ENCODE measurements at places on chromosomes 6 and 20.

DNA sequence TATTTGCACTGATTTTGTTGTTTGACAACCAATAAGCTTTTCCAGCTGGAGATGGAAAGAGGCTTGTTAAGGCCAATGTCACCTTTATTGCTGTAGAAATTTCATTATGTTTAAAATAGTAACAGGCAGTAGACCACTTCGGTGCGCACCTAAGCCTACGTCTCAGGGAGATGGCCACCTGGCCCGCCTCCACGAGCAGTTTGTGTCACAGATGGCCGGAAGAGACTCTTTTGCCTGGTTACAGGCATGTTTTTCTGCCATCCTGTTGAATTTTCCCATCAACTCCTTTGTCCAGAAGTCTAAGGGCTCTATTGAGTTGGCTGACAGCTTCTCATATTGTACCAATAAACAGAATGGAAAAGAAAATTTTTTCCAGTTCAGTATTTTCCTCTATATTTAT lies 51.0 kb downstream of the SLC9A8 start:
- DNase-seq, result no peak

GRCh38 chr6:11767458-11767857 lies 11.1 kb downstream of the ADTRP start:
- DNase-seq, result no peak

GRCh38 chr6:141123049-141123448 lies 1009.7 kb upstream of the GJE1 start:
- no peak for DNase-seq

- no peak for DNase-seq
These were observed 25.2 kb downstream of the GPX6 start for GRCh38 chr6:28490205-28490890.

DNA sequence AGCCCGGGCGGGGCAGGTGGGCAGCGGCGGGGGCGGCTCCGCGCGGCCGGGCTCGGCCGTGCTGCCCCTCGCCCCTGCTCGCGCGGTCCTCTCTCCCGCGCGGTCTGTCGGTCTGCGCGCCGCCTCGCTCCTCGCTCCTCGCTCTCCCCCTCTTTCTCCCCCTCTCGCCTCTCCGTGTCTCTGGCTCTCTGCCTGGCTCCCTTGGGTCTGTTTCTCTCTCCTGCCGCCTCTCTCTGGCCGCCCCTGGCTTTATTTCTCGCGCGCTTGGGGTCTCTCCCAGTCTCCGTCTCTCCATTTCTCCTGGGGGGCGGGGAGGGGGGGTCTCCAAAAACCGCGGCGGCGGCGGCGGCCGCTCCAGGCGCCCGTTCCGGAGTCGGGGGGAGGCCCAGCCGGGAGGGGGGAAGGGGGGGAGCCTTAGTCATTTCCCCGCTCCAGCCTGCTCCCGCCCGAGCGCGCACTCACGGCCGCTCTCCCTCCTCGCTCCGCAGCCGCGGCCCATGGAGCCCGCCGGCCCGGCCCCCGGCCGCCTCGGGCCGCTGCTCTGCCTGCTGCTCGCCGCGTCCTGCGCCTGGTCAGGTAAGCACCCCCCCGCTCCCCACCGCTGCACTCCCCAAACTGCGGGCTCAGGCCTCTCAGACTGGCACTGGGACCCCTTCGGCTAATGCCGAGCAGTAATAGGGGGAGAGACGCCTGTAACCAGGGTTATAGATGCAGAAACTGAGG lies at the start of gene SIRPA:
TSS of gene SIRPA (plus strand) at position 457 of the 723 bp plus-strand sequence. CDS start at position 498, 41 bp downstream.
- peak; percentile 29 for DNase-seq

DNA sequence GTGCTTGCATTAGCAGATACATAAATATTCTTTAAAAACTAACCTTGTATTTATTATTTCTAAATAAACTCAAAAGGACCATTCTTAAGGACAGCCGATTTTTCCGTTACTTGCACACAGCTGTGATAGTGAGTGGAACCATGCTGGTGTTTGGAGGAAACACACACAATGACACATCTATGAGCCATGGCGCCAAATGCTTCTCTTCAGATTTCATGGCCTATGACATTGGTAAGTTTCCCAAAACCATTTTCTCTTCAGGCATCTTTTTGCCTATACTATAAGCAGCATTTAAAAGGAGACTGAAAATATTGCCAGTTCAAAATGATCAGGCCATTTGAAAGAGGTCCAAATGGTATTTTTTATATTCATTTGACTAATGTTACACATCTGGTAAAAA lies 92.3 kb downstream of the ATRN start:
- no peak for DNase-seq

DNA sequence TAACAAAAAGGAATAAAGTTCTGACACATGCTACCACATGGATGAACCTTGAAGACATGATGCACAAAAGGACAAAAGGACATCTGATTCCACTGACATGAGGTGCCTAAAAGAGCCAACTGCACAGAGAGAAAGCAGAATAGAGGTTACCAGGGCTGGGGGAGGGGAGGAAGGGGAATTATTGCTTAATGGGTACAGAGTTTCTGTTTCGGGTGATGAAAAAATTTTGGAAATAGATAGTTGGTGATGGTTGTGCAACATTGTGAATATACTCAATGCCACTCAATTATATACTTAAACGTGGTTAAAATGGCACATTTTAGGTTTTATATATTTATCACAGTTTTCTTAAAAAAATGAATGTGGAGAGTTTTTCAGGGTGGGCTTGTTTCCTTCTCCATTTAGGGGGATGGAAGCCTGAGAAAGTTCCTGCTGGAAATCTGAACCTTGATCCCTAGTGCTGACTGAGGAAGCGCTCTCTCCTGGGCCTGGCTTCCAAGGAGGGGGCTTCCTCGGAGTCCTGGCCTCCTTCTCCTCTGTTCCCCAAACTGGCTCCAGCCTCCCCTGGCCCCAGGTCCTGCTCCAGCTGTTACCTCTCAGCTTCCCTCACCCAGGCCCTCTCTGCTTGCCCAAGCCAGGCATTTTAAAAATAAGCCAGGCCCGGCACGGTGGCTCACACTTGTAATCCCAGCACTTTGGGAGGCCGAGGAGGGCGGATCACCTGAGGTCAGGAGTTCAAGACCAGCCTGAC lies 79.2 kb downstream of the NOL4L start:
- DNase-seq, result no peak

DNA sequence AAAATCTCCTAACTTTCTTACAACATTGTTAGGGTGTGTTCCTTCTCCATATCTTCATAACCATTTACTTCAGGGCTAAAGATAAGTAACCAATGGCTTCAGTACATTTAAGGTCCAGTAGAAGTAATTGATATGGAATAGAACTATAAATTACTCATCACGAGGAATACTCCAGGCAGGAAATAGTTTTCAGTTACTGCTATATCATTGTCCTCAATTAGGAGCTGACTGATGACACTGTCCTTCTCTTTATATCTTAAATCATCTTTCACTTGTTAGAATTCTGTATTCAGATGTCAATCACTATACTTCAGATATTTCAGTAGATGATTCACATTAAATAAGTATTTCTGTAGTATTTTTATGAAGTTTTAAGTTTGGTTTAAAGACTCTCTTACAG lies 88.4 kb downstream of the COL19A1 start:
- no peak for DNase-seq

- peak; percentile 75 for DNase-seq
These were observed 33.2 kb upstream of the MYB start for GRCh38 chr6:135147637-135148592.

DNA sequence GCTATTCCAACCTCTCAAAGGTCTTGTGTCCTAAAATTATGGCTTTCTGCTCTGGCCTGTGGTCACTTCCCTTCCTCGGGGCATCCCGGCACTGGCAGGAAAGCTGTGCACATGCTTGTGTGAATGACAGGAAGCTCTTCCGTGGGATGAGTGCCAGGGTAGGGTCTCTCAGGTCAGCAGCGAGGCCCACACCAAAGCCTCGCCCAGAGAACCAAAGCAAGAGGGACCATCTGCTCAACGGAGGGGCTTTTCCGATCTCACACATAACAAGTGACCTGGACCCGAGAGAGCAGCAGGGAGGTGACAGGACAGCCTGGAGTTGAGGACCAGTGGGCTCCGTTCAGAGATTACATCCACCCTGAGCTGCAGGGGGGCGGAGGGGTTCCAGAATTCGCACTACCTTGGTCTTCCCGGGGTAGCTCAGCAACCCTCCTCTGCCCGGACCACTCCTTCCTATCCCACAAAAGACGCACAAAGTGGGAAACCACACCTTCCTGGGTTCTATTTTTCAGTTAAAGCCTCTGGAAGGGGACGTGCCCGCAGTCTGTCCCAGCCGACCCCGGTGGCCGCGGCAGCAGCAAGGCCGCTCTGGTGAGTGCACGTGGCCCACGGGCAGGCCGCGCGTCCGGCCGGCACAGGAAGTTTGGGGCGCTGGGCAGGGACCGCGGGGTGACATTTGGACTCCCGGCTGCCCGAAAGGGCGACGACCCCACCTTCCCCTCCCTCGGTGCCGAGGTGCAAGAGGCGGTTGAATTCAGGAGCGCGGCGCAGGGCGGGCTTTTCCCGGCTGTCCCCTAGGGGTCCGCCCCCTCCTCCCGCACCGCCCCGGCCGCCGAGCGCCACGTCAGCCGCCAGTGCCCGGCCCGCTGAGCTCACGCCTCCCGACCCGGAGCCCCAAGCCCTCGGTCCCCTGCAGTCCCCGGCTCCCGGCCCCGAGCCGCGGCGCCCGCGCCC lies 988 bp downstream of the TXNDC5 start:
- peak; percentile 59 for DNase-seq

All from erythroblast (primary cell).